ENCODE measurements at places on chromosomes 12 and 14.

DNA sequence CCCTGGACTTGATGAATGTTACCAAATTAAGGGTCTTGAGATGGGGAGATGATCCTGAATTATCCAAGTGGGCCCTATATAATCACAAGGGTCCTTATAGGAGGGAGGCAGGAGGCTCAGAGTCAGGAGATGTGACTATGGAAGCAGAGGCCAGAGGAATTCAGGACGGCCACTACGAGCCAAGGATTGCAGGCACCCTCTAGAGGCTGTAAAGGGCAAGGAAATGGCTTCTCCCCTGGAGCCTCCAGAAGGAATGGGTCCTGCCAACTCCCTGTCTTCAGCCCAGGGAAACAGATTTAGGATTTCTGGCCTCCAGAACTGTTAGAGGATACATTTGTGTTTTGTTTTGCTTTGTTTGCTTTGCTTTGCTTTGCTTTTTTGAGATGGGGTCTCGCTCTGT lies 8.8 kb downstream of the BDKRB1 start:
- no peak for DNase-seq

DNA sequence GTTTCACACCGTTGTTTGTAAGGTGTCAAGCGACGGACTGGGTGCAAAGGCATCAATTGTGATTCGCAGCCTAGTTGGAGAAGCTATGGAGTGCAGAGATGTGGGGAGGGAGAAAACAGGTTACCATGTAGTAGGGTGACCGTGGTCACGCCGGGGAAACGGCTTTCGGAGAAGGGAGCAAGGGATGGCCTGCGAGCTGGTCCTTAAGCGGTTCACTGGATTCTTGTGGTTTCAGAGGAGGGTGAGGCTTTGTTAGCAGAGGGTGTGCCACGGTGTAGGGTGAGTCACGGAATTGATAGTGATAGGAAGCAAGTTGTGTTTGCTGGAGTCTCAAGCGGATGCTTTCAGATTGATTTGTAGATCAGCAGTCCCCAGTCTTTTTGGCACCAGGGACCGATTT lies 2.3 kb downstream of the PIWIL1 start:
- no peak for DNase-seq

DNA sequence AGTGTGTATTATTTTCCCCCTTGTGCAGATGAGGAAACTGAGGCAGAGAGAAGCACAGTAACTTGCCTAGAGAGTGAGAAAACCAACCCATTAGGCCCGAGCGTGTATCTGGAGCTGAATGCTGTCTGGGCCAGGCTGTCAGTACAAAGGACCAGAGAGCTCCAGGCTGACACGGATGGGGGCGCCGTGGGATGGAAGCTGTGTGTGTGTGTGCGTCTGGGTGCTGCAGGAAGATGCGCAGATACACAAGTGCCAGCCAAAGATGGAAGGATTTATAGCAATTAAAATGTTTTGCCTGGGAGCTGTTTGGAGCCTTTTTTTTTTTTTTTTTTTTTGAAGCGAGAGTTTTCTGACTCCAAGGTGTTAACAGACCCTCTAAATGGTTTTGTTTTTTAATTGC lies 53.7 kb upstream of the GPATCH2L start:
- DNase-seq, result no peak

- no peak for DNase-seq
These were observed 649 bp upstream of the PLA2G1B start for GRCh38 chr12:120328228-120328627.

- DNase-seq, result no peak
These were observed 59.5 kb downstream of the SMOC1 start for GRCh38 chr14:69938751-69939150.

DNA sequence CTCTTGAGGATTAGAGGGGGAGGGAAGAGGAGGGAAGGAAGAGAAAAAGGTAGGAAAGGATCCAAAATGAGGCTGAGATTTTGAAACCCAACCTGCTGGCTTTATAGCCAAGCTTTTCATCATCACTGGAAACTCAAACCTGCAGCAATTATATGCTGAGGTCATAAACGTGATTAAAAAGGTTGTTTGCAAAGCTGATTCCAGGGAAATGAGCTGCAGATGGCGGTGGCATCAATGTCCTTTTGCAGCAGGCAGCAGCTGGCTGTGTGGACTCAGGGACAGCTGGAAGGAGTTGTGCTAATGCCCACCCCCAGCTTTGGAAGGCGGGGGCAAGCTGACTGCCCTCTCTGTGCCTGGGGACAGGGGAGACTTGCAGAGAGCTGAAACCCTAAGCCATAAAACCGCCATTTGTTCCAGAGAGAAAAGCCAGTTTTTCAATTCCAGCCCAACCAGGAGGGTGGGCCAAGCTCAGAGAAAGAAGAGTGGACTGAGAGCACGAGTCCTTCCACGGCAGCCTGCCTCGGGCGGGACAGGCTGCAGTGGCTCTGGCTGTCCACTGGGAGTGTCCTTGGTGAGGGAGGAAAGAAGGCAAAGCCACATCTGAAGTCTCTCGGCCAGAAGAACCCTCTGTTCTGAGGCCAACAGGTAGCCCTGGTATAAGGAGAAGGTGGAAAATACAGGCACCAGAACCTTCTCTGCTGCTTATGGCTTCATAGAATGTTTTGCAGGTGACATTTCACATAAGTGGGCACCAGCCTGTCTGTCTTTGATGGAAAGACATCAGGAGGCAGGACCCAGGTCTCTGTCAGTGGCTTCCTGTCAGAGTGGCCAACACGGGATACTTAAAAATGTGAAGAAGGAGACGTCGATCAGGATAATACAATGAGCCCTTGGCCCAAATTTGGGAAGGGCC lies 90.7 kb downstream of the SINHCAF start:
- DNase-seq, result no peak

DNA sequence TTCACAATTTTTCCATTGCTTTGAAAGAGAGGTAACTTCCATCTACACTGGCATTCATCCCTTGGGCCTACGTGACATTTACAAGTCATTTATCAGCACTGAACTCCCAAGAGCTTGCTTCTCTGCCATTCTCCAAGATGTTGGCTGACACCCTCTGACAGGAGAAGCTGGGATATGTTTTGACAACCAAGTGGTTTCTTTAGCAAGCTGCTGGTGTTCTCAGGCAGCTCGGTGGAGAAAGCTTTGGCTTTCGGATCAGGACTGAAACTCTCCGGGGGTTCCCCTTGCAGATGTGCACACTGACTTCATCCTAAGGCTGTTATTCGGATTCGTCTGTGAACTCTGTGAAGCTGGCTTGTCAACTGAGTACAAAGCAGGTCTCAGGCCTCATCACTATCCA lies 15.7 kb downstream of the KCNA5 start:
- DNase-seq, result no peak

DNA sequence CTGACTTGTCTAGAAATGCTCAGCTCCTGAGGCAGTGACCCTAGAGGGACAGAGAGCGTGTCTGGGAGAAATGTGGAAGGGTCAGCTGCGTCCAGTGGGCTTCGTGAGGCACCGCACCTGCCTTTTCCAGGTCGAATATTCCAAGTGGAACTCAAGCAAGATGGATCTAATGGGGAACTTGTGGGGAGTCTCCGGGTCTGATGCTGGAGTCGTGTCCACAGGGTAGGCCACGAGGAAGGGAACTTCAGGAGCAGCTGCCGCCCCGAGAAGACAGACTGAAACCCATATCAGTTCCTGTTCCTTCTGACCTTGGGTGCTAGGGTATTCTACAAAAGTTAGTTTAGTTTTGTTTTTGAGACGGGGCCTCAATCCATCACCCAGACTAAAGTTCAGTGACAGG lies 67.5 kb downstream of the TNFAIP2 start:
- no peak for DNase-seq

DNA sequence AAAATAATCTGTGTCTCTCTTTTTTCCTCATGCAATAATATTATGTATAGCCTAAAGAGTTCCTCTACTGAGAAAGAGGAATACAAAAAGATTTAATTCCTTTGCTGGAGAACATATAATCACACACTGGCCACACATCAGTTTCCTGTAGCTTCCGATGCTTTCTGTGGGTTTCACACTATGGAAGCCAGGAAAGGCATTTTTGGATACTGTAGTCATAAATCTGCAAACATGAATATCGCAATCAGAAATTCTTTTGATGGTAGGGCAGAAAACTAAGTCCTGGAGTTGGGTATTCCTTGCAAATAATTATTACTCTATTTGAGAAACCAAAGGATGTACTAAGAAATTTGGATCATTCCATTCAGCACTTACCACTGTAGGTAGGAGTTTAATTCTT lies 260.0 kb downstream of the ACSS3 start:
- no peak for DNase-seq

DNA sequence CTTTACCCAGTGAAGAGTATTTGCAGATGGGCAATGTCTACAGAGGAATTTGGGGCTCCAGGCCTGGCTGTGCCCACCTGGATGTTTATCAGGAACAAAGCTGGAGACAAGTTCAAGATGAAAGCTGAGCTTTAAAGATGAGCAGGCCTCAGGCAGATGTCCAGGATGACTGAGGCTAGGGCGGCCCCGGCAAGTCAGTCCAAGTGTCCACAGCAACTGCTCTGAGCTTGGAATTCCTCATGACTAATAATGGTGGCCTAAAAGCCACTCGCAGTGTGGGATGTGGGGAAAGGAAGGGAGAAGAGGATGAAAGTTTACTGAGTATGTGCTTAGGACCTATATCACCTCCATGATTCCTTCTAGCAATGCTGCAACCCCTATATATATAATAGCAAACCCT lies 128.2 kb upstream of the NOS1 start:
- DNase-seq, result no peak

DNA sequence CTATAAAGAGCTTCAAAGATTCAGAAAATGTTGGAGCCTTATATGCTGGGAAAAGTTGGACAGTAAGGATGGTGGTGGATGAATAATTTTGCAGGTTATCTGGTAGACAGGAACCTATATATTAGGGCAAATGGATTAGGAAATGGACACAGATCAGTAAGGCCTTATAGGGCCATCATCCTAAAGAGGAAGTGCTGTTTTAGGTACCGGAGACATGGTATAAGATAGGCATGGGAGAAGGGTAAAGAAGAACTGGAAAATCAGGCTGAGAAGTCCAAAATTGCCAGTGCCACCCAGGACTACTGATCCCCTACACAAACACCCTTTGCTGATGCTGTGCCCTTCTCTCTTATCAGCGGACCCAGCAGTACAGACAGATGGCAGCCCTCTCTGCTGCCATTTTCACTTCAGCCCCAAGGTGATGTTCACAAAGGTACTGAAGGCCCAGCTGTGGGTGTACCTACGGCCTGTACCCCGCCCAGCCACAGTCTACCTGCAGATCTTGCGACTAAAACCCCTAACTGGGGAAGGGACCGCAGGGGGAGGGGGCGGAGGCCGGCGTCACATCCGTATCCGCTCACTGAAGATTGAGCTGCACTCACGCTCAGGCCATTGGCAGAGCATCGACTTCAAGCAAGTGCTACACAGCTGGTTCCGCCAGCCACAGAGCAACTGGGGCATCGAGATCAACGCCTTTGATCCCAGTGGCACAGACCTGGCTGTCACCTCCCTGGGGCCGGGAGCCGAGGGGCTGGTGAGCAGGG lies 5.5 kb downstream of the GDF11 start:
- DNase-seq, result no peak

Data from stimulated activated CD8-positive, alpha-beta memory T cell treated with anti-CD3 and anti-CD28 coated beads, Interleukin-7, amount 100 ng/mL, for 1 hour (primary cell).